ENCODE measurements at places on chromosomes 2 and 18.

- DNase-seq: no peak
Observed at GRCh38 chr2:165877565-165878550, 75.7 kb downstream of the TTC21B start.

- no peak for DNase-seq
Observed at GRCh38 chr2:215724146-215724545, 288.3 kb upstream of the FN1 start.

DNA sequence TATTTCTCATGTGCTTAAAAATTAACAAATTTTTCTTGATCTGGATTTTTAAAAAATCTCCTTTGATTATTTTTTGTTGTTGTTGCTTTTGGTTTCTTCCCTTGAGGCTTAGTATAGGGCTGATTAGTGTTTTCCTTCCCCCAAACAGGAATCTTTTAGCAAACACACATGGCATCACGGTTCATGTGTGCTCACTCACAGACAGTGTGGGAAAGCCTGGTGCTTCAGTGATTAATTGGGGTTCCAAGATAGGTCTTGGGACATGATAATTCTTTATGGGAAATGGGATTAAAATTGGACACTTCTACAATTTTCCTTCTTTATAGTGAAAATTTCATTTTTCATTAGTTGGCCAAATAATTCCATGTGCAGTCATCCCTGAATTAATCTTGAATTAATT is 153.9 kb upstream of the SOX11 start:
- no peak for DNase-seq

DNA sequence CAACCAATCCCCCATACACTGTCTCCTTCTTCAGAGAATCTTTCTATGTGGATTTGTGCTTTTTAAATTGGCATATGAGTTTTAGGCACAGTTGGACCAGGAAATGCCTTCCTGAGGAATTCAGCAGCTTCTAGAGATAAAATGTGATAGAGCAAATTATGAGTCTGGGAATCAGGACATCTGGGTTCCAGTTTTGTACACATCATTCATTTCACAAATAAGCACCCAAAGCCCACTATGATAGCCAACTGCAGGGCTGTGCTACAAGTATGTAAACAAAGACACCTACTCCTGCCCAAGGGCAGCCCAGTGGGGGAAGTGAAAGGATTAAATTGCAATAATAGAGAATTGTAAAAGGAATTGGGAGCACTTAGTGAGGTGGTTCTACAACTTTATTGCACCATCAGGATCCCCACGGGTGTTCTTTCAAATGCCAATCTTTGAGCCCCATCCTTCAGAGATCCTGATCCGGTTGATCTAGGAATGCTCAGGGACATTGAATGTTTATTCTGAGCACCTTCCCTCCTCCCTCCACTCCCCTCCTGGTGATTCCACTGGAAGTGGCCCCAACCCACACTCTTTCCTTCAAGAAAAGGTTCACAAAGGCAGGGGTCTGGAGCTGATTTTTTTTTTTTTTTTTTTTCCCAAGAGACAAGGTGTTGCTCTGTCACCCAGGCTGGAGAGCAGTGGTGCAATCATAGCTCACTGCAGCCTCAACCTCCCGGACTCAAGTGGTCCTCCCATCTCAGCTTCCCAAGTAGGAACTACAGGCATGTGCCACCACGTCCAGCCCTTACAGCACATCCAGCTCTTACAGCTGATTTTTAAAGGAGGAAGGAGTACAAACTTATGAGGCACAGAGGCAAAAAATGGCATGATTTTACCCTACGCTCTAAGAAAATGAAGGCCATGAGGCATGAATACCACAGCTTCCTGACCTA is 11.1 kb upstream of the KCMF1 start:
- no peak for DNase-seq

DNA sequence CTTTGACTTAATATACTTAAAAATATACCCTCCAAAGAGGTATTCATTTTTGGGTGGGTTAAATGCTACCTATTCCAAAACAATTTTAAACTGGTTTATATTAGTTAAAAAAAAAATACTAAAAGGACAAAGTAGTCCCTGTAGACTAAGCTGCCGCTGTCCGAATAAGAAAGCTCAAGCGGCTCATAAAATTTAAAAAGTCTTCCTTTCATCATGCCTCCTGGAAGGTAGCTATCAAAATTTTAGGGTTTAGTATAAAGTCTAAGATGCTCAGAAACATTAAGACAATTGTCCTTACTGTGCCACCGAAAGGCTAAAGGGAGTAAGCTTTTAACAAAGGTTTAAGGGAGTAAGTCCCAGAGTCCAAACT is 440 bp upstream of the UGGT1 start:
- DNase-seq: no peak

DNA sequence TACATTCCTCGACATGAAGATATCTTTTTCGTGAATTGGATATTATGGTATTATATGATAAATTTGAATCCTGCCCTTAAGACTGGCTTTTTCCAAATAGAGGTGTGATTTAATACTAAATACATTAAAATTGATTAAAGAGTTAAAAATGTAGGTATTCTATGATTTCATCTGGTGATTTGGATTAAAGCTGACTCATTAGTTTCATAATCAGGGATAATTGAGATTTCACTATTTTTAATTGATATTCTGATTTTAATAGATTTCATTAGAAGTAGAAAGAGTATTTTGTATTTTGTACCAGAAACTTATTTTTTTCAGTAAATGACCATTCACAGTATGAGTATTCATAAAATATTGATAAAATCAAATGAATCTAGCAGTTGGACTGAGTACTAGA is 524.1 kb downstream of the PLCL1 start:
- no peak for DNase-seq

DNA sequence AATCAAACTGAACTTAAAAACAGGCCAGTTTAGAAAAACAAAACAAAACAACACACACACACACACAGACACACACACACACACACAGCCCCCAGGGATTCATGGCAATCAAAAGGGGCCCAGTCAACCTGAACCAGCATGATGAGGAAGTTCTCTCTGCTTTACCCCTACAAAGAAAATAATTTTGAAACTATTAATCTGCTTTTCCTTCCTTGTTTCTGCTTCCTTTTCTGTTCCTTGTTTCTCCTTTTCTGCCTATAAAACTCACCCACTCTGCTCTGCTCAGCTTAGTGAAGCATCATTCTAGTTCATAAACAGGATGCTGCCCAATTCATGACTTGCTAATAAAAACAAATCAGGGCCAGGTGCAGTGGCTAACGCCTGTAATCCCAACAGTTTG is 203.1 kb downstream of the RAB3GAP1 start:
- no peak for DNase-seq

DNA sequence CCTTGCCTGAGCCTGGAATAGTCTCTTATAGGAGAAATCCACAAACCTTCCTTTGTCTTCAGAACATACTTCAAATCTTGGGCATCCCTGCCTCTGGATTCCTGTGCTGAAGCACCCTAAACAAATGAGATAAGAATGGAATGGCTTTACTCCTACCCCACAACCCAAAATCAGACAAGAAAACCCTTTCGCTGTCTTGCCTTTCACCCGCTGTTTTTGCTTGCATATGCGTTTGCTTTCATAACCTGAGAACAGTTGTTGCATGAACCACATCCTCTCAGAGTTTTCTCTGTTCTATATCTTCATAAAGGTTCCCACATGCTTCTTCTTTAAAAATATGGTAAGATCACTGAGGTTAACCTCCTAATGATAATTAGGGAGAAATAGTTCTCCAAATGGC is 132.1 kb upstream of the MAP3K20 start:
- DNase-seq: no peak

- DNase-seq: no peak
Observed at GRCh38 chr2:211468217-211468616, 911.8 kb downstream of the CPS1 start.

- DNase-seq: no peak
Observed at GRCh38 chr2:150594299-150594698, 106.8 kb upstream of the RND3 start.

DNA sequence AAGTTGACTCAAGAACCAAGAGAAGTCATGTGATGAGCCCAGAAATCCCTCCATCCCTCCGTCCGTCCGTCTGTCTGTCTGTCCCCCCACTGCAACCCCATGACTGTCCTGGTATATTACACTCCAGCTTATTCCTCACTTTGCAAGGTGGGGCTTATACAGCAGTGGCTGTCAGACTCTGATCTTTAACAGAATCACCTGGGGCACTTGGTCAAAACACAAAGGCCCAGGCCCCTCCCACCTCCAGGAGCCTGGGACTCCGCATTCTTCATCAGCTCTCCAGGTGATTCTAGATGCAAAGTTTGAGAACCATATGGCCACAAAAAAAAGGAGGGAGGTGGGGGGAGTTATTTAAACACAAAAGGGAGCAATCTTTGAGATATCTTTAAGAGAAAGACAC is 61.4 kb downstream of the MYO5B start:
- DNase-seq: no peak

DNA sequence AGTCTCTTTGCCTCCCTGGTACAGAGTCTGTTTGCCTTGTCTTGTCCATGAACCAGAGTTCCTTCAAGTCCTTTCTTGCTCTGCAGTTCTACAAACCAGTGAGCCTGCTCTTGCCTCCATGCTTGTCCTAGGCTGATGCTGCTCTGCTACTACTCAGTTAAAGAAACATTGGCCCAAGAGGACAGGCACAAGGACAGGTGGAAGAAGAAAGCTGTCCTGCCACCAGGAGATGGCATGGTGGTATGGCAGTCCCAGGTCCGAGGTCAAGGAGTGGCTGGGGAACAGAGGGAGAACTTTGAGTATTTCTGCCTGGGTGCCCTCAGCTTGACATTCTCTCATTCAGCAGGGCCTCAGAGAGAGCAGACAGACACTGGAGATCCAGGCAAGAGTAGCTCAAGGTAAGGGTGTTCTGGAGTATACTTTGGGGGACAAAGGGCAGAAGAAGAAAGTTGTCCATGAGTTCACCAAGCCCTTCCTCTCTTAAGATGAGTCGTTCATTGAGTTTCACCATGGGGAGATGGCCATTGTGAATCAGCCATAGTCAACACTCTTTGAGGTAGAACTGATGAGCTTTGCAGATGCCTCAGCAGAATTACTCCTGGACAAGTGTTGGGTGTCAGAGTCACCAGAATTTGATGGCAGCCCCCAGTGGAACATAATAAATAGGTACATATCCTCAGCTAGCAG is 20.4 kb downstream of the TTC32 start:
- no peak for DNase-seq

- peak; percentile 45 for DNase-seq
Observed at GRCh38 chr2:9905413-9905812, 46.1 kb upstream of the GRHL1 start.

GRCh38 chr2:241885946-241886643 is 16.6 kb downstream of the RTP5 start:
- no peak for DNase-seq

DNA sequence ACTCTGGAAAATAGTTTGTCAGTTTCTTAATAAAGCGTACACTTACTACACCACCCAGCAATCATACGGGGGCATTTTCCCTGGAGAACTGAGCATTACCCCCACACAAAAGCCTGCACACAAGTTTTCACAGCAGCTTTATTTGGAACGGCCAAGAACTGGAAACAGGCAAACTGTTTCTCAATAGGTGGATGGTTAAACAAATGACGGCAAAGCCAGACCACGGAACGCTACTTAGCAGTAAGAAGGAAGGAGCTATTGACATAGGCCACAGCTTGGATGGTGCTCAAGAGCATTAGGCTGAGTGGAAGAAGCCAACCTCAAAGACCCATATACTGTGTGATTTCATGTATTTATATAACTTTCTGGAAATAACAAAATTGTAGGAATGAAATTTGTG is 9.0 kb downstream of the MALL start:
- DNase-seq: no peak

- no peak for DNase-seq
Observed at GRCh38 chr2:102803897-102804217, 42.0 kb downstream of the TMEM182 start.

DNA sequence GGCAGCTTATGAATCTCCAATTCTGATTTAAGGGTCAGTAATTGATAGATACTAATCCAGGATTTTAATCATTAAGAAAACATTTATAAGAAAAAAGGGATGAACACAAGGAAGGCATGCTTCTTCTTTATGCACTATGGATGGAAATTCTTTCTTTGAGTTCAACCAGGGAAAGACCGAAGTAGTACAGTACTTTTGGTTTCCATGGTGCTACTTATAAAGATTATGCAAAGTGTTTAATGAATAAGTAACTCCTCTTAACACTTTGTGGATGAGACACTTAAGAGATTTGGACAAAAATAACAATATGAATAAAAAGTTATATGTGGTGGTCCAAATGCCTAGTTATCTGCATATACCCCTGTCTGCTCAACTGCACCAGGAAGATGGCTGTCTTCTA is 666.5 kb upstream of the FANCL start:
- DNase-seq: no peak

GRCh38 chr2:167294776-167295140 is 406.5 kb downstream of the XIRP2 start:
- DNase-seq: peak; percentile 7

GRCh38 chr2:231764760-231765159 is 16.3 kb downstream of the PDE6D start:
- DNase-seq: no peak

- DNase-seq: peak; percentile 13
Observed at GRCh38 chr18:3248658-3249359, 1.2 kb downstream of the MYL12A start.

- no peak for DNase-seq
Observed at GRCh38 chr2:88729061-88729745, 37.7 kb downstream of the RPIA start.

- DNase-seq: no peak
Observed at GRCh38 chr2:102664471-102664909, 45.1 kb downstream of the SLC9A2 start.

GRCh38 chr2:204982303-204982702 is 437.0 kb downstream of the PARD3B start:
- DNase-seq: no peak

DNA sequence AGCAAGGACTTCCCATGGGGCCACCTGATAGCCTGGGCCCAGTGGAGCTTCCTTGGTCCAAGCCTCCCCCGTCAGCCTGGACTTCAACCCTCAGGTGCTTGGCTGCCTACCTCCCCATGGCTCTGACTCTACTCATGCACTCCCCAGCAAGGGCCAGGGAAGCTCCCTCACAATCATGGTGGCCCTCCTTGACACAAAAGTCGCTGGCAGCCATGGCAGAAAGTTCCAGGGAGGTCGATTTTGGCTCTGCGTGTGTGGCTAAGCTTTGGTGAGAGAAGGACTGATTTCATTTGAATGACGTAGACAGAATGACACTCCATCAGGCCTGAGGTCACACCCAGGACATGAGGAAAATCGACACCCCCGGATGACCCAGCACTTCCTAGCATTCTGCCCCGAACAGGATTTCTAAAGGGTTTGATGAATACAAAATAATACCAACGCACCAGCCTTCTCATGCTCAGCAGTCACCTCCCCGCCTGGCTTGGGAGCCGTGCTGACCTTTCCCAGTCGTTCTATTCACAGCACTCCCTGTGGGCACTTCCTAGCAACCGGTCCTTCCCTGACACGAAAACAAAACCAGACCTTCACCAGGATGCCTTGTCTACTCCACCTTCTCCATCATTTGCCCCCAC is 52.7 kb downstream of the LBH start:
- DNase-seq: no peak

DNA sequence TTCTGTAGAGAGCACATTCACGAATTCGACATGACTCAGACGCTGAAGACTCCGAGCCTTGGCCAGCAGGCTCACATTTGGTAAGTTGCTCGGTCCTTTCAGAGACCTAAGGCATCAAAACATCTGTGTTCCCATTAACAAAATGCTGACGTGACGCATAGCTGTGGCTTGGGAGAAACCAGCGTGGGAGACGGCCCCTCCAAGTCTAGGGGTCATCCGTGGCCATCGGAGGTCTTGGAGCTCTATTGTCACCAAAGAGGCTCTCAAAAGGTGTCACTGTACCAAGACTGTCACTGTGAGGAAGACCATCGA is 14.9 kb downstream of the FBLN7 start:
- DNase-seq: no peak

All from urinary bladder (tissue), 4 donors.